Fibroblast of villous mesenchyme (primary cell): ENCODE measurements at places on chromosomes 6 and 20. TPM values are rescaled to one million over a fixed set of nuclear protein-coding genes. Genes with fewer than 3 reads are reported as not detected.

DNA sequence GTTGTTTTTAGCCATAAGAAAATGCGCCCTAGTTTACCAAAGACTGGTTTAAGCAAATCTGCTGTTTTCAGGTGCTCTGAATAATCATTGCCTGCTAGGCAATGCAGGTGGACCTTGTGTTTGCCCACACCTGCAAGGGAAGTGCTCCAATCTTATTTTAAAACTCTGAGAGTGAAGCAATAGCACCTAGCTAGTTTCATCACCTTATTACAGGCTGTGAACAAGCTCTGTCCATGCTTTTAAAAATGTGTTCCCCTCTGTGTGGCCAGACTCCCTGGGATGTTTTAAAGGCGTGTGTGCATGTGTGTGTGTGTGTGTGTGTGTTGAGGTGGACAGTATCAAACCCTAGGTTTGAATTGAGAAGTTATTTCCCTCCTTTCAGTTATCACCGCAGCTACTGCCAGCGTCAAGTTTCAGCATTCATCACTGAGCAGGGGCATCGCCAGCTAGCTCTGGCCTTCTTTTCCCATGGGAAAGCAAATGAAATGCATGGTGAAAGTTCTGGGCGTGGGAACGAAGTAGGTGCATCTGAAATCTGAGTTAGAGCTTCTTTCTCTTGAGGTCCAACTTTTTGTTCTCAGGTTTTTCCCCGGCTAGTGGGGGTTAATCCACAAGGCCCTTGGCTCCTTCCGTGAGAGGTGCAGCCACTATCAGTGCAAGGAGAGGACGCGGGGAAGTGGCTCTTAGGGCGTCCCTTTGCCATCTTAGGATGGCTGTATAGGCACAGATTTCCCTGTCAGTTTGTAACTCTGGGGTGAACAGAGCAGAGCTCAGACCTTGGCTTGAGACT lies 30.8 kb downstream of the DUSP22 start:
- no peak for DNase-seq

DNA sequence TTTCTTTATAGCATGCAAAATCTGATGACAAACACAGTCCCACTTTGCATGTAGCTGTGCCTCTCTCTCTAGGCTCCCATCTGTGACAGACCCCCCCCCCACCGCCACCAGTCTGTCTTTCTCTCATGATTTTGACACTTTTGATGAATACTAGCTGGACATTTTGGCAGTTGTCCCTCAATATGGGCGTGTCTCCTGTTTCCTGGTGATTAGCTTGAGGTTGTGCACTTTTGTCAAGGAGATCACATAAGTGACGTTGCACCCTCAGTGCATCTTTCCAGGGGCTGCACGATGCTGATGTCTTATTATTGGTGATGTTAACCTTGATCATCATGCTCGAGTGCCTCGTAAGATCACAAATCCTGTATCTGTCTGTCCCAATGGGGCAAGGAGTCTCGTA lies 155.1 kb downstream of the EYA2 start:
- no peak for DNase-seq

DNA sequence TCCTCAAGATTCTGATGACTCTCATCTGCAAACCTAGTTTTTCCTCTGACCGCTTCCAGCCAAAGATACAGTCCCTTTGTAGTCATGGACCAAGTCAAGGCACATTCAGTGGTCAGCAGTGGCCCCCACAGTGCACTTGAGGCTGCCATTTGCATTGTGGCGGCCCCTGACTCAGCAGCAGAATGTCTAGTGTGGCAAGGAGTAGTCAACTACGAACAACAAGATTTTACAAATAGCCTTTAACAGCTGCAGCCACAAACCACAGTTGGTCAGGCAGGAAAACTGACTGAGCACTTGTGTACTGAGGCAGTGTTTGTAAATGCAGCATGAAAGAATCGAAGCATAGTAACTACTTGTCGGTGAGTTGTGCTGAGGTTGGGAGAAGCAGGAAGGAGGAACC lies 49.6 kb downstream of the SLC2A12 start:
- no peak for DNase-seq

- DNase-seq = no peak
Observed at GRCh38 chr6:128365520-128366160, 154.8 kb downstream of the PTPRK start.

Gene RNF182
- 3.2 and 6.9 TPM in 2 replicates for total RNA-seq

Gene DDO
- total RNA-seq = 1.9 and 3.9 TPM in 2 replicates
